ENCODE measurements at places on chromosomes 12 and 14. TPM values are rescaled to one million over a fixed set of nuclear protein-coding genes. Genes with fewer than 3 reads are reported as not detected.

The CRY1 gene
- 24.0 TPM for total RNA-seq

The PABPN1 gene
- 87.2 TPM for total RNA-seq

The RHOJ gene
- total RNA-seq = 12.5 TPM

The RNU4-1 gene
- total RNA-seq = under 0.01 TPM

The TPPP2 gene
- total RNA-seq = 0.15 TPM

The RNASE1 gene
- total RNA-seq = 303 TPM

The EFCAB11 gene
- total RNA-seq = 6.9 TPM

The SLC16A7 gene
- 53.4 TPM for total RNA-seq

The CBLN3 gene
- 3.8 TPM for total RNA-seq

The KRT73 gene
- not detected for total RNA-seq

The ESRRB gene
- total RNA-seq = 0.44 TPM

The MYO1H gene
- total RNA-seq = 0.16 TPM

The TAS2R42 gene
- total RNA-seq = not detected

The FGD4 gene
- total RNA-seq = 57.8 TPM

DNA sequence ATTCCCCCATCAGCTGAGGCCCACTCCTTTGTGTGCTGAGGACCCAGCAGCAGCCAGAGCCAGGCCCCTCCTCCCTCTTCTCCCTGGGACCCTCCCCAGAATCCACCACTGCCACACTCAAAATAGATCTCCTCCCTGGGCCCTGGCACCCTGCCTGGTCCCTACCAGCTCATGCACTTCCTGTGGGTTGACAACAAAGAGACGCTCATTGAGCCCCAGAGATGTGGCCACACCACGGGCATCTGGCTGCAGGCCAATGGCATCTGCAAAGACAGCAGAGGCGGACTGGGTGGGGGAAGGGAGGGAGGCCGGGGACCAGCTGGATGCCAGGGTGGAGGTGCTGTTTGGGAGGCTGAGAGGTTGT is 16.0 kb upstream of the ENDOU start:
- no peak for DNase-seq

- DNase-seq = no peak
Measured at GRCh38 chr14:60616461-60616959, 32.8 kb downstream of the SIX1 start.

- DNase-seq = no peak
Measured at GRCh38 chr12:18718462-18718861, 19.4 kb downstream of the PLCZ1 start.

- DNase-seq = no peak
Measured at GRCh38 chr14:64123241-64123822, 170.8 kb downstream of the ESR2 start.

DNA sequence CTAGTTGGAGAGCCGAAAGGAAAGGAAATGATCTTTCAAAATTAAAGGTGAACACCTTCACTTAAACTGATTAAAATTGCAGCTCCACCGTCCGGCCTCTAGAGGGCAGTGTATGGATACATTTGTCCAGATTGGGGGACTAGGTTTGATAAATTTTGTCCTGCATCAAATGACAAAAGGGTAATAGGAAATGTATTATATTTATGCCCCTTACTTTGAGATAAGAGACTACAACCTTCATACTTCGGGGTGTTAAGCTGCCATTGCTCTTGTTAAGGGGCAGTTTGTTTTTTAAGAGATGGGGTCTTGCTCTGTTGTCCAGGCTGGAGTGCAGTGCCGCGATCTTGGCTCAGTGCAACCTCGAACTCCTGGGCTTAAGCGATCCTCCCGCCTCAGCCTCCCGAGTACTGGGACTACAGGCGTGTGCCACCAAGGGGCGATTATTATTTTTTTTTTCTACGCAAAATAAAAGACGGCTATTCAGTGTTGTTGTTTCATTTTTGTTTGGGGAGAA is 818 bp upstream of the SUOX start:
- no peak for DNase-seq

DNA sequence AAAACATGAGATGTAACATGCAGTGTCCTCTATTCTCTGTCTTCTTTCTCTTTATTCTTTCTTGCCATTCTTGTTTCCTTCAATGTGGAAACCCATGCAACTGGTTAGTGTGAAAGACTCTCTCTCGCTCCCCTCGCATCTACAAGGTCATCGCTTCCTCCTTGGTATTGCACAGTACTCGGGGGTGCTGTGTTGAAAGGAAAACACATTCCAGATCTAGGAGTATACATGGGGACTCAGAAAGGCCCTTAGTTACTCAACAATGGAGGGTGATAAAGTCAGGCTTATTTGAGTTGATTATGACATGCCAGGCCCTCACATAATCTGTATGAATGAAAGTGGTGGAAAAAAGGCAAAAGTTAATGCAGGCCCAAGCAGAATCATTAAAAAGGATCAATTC is 75.5 kb upstream of the OVCH1 start:
- no peak for DNase-seq

DNA sequence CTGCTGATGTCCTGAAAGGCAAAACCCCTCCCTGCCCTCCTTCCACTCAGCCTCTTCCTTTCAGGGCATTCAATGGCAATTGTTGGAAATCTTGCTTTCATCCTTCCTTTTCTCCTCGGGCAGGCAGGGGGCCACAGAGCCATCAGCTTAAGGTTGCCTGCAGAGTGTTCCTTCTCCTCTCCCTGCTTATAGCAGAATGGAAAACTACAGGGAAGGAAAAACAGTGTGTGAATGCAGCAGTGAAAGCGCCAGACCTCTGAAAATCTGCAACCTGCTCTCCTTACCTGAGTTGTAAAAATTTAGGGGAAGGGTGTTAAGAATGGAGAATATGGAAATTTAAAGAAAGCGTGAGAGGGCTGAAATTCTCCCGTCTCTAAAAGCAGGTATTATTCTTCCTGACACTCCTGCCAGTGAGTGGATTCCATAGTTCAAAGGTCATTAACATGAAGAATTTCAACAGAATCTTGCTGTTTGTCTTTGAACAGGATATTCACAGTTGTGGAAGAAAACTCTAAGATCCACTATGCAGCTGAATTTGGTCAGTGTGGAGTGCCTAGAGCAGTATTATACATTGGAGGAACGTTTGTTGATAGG is 348.8 kb downstream of the KCNH5 start:
- no peak for DNase-seq

- DNase-seq = no peak
Measured at GRCh38 chr12:21989819-21990412, 48.7 kb upstream of the ABCC9 start.

- DNase-seq = no peak
Measured at GRCh38 chr14:104676130-104676693, 13.2 kb upstream of the INF2 start.

DNA sequence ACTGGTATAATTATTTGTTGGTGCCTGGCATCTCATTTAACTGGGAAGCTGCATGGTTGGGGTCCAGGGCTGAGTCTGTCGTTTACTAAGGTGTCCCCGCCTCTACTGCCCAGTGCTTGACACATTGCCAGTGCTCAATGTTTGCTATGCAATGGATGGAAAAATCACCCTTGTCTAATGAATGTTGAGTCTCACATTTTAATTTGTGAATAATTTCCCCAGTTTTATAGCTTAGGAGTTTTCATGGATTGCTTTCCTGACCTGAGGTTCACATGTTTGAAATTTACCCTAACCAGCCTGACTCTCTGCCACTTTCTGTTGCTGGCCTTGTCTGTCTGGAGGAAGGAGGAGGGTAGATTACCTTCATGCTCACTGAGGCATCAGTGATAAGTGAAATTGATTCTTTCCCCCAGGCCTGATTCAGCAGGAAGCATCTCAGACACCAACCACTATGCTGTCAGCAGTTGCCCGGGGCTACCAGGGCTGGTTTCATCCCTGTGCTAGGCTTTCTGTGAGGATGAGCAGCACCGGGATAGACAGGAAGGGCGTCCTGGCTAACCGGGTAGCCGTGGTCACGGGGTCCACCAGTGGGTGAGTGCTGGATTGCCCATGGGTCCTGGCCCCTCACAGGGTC is 2.4 kb downstream of the DHRS2 start:
- DNase-seq = no peak

- no peak for DNase-seq
Measured at GRCh38 chr12:127716166-127716565, 550.8 kb upstream of the TMEM132C start.

GRCh38 chr14:68397371-68397811 is 395.5 kb downstream of the ZFP36L1 start:
- no peak for DNase-seq

GRCh38 chr12:98002887-98003493 is 512.4 kb upstream of the TMPO start:
- peak; percentile 30 for DNase-seq

- no peak for DNase-seq
Measured at GRCh38 chr12:15033641-15034040, 60.8 kb downstream of the PDE6H start.

DNA sequence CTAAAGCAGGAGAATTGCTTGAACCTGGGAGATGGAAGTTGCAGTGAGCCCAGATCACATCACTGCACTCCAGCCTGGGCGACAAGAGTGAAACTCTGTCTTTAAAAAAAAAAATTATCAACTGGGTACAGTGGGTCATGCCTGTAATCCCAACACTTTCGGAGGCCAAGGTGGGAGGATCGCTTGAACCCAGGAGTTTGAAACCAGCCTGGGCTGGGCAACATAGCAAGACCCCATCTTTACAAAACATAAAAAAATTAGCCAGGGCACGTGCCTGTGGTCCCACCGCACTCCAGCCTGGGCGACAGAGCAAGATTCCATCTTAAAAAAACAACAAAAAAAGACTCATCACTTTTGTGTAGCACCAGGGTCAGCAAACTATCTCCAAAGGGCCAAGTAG is 7.1 kb upstream of the NANOG start:
- DNase-seq = no peak

DNA sequence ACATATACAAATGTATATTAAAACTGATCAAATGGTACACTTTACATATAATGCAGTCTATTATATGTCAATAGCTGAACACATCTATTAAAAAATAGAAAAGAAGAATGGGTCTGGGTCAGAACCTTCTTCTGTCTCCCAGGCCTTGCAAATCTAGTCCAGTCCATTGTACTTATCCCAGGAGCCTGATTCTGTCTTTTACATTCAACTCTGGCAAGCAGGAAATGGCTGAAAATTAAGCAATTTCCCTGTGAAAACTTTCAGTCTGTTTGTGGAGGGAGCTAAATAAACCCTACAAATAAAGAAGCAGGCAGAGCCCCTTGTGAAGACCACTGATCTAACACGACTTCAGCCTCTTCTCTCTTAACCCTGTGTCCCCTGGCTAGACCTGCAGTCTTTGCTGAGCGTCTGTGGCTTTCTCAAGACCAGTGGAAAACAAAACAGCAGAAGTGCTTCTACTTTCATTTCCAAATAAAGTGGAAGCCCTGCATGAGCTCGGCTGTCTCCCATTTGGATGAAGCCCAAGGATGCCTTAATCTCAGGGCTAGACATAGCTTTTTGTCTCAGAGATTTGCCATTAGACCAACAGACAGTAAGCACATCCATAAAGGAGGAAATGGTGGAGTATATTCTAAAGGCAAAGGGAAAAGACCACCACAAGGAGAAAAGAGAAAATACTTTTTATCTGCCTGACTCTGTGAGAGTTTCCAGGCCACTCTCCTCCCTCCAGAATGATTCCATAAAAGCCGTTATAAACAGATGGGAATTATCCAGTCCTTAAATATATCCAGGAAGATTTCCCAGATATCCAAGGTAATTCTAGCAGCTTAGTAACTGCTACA is 48.2 kb downstream of the CRACR2A start:
- no peak for DNase-seq

All from breast epithelium (tissue), 4 donors.